ENCODE measurements at places on chromosomes 2 and 18.

GRCh38 chr2:84894758-84895520 is 10.5 kb upstream of the TMSB10 start:
- DNase-seq = no peak

- DNase-seq = no peak
Observed at GRCh38 chr2:20615068-20615465, 35.8 kb downstream of the HS1BP3 start.

DNA sequence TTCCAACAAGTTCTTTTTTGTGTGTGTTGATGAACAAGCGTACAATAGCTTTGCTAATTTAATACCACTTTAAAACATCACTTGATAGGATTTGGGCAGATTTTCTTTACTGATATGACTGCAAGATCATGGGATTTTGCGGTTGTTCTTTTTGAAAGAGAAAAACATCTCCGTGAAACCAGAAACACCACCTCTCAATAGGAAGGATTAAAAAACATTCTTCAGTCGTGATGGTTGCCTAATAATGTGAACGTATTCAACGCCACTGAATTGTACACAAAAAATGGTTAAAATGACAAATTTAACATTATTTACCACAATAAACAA is 19.3 kb downstream of the RBMS1 start:
- DNase-seq = no peak

GRCh38 chr2:207183506-207183905 is 17.8 kb upstream of the KLF7 start:
- no peak for DNase-seq

DNA sequence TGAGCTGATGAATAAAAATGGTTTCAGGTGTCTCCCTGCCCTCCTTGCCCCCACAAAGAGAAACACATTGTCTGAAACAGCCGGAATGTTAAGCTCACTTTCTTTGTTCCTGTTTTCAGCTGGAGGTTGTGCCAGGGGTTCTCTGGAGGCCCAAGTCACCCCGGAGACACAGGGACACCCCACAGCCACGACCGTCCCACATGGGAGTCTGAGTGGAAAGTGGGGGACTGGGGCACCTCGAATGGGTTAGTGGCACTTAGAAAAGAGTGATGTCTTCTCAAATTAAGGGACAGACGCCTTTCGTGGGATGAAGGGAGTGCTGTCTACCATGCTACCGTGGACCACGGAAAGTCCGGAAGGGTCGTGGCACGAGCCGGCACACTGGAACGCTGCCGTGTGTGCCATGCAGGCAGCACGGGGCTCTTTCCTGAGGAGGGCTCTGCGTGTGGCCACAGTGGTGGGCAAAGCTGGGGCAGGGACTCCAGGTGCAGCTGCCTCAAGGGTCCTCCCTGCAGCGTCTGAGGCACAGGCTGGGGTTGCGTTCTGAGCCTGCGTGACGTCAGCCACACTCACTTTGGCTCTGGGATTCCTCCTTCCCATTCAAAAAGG is 39.4 kb upstream of the CTDP1 start:
- DNase-seq = no peak

All from iPS DF 6.9 (cell line).